ENCODE measurements at places on chromosomes 3 and 15.
A peak's percentile ranks its signal among the peaks of the same experiment; 100 is the strongest.

DNA sequence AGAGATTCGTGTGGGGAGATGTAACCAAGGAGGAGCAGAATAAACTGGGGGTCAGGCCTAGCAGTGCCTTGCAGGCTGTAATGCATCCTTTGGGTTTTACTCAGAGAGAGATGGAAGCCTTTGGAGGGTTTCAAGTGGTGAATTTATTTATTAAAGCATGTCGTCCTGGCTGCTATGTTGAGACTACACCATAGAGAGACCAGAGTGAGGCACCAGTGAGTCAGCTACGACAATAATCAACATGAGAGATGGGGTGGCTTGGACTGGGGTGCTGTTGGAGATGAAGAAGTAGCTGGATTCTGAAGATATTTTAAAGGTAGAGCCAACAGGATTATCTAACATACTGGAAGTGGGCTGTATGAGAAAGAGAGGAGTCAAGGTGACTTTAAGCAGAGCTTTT, 335.3 kb upstream of the ARHGEF26 start:
- DNase-seq, result no peak

DNA sequence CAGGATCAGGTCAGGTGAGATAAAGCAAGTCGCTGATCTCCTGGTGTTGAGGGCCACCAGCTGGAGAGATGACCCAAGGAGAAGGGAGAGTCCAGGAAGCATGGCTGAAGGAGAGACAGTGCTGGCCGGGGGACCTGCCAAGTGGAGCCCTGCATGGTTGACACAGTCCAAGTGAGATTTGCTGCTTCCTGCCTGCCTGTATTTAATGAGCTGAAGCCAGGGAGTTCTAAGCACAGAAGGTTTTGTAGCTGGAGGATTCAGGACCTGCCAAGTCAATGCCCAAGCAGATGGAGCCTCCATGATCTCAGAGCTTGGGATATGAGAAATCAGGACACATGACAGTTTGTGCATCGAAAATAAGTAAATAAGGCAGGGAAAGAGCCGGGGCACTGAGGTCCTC, 125.6 kb downstream of the SRGAP3 start:
- no peak for DNase-seq

DNA sequence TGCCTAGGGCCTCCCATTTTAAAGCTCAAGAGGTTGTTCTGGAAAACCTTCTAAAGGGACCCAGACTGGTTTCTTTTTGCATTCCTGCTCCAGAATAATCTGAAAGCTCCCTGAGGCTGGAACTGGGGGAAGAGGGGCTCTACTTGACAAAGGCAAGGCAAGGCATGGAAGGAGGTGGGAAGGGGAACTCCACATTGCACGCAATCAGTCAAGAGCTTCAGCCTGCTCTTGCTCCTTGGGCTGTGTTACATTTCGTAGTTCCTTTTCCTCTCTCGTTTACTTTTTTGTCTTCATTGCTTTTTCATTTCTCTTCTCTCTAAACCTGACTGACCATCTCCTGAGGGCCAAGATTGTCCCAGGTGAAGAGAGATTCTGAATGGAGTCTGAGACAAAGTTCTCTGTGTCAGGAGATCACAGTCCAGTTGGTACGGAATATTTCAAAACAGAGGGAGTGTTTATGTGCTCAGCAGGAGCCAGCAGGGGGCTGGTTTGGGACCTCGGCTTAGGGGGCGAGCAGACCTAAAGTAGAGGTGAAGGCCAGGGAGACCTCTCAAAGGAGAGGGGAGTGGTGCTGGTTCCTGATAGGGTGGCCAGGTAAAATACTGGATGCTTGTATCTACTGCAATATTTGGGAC, 6.0 kb upstream of the KCTD6 start:
- no peak for DNase-seq

GRCh38 chr3:88000853-88001252, 58.0 kb downstream of the CGGBP1 start:
- DNase-seq, result no peak

GRCh38 chr3:168141405-168141998, 45.8 kb upstream of the GOLIM4 start:
- no peak for DNase-seq

DNA sequence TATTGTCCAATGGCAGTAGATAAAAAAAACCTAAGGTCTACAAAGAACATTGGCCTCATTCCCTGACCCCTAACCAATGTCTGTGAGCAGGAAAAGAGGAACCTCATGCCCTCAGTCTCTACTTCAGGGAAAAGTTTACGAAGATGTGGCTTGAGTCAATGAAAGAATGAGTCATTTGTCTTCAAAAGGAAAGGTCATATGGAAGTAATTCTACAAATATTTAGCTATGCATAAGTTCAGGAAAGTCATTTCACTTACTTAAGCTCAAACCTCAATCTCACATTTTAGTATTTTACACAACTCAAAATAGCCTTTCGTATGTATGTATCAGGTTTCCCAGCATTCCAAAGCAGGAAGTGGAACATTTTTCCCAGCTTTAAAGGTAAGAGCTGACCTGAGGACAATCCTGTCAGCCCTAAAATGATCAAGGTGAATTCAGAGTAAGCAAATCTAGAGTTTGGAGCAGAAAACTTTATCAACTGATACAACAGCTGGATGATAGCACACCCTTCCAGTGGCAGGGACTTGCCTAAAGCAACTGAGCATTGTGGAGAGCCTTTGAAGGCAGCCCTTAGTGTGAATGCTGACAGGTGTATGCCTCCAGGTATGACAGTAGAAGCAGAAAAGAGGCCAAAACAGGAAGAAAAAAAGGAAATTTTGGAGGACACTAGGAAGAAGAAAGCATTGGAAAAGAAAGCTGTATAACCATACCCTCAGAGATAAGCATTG, 53.9 kb upstream of the ACKR4 start:
- peak; percentile 91 for DNase-seq

- no peak for DNase-seq
Observed at GRCh38 chr15:99279290-99279689, 28.0 kb downstream of the LRRC28 start.

GRCh38 chr3:72176537-72177041, 391.6 kb upstream of the PROK2 start:
- DNase-seq, result no peak

DNA sequence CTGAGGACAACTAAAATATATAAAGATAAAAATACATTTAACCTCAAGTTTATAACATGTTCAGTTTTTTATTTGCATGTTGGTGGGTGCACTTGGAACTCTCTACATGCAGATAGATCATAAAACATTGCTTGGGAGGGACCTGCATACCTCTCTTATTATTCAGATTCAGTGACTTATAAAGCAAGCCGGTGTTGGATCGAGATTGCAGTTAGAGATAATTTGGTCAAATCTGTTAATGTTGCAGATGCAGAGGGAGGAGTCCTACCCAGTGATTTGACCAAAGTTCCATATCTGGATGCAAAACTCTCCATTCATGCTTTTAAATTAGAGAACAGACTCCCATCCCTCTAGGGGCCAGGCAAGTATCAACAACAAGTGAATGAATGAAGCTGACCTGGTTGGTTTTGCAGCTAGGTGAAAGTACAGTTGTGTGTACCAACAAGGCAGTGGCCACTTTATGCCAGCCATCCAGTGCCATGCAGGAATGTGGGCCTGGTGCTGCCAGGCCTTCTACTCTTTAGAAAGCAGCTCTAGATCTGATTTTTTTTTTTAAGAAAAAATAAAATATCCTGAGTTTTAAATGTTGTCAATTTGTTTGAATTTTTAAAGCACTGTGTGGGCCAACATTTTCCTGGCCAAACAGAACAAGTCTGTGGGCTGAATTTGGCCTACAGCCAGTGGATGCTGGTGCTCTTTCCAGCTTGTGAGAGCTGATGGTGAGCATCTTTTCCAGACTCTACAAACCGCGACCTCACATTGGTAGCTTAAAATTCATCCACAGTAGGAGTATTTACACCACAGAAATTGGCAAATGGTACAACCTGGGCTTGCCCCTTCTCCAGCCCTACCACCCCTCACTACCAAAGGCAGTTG, 12.3 kb downstream of the CDIN1 start:
- DNase-seq, result no peak

DNA sequence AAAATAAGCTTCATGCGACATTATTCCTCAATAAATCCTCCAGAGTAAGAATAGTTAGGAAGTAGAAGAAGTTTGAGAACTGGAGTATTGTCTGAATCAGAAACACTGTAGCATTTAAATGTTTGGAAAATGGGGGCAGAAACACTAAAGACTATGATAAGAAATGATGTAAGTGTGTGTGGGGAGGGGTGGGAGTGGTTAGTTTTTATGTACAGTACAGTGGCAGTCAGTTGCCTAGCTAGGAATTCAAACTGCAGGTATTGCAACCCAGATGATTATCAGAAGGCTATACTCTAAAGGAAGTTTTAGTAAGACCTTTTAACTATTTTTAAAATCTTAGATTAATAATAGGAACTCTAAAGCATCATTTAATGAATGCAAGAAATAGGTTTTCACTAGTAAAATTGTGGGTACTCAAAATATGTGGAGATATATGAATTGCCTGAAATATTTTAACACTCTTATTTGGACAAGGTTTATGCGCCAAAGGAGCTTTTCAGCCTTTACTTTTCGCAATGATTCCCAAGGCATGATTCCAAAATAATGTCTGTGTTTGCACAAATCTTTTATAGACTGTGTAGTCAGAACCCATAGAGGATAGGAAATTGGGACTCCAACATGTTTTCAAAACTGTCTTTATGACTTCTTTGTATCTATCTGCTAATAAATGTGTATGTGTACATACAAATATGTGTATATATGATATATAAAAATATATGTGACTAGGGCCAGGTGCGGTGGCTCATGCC, 8.0 kb upstream of the CCDC50 start:
- no peak for DNase-seq

DNA sequence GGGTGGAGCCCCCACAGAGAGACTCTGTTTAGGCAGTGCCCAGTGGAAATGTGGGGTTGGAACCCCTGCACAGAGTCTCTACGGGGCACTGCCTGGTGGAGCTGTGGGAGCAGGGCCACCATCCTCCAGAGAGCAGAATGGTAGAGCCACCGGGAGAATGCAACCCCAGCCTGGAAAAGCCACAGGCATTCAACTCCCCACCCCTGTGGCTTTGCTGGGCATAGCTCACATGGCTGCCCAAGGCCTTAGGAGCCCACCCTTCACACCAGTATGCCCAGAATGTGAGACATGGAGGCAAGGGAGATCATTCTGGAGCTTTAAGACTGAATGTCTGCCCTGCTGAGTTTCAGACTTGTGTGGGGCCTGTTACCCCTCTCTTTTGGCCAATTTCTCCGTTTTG, 19.0 kb upstream of the CHCHD6 start:
- no peak for DNase-seq

DNA sequence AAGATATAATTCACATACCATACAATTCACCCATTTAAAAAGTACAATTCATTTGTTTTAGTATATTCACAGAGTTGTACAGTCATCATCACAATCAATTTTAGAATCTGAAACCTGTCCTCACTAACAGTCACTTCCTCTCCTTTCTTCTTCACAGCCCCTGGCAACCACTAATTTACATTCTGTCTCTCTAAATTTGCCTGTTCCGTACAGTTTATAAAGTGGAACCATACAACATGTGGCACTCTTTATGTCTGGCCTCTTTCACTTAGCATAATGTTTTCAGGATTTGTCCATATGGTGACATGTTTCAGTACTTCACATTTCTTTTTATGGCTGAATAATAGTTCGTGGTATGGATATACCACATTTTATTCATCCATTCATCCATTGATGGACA, 22.7 kb downstream of the ERICH6 start:
- DNase-seq, result no peak

- no peak for DNase-seq
Observed at GRCh38 chr15:63948971-63949370, 97.3 kb downstream of the DAPK2 start.

DNA sequence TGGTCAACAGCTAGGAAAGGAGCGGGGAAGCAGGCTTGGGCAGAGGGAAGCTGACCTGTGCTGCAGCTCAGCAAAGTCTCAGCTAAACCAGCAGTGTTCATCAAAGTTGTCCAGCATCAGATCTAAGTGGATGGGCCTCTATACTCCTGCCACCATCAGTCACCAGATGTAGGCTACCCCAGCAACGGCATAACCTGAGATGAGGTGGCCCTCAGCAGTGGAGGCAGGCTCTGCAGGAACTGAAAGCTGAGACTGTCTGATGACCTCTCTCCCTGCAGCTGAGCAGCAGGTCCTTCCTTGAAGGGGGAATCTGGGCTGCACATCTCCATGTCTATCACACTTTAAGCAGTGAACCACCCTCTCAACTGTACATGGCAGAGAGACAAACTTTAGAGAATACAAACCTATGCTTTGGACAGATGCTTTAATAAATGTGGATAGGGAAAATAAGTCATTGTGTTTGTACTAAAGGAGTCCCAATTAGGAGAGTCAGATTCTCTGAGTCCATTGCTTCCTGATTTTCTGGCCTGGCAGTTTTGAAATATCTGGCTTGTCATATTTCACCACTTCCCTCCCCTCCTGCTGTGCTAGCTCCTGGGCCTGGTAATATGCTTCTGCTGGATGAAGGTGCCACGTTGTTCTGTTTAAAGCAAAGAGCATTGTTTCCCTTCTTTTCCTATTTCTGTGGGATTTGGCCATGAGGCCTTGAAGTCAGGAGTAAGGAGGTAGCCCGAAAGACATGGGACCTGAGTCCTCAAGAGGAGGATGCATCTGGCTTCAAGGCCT, 11.1 kb upstream of the PSTPIP1 start:
- DNase-seq, result no peak

GRCh38 chr3:30894521-30895251, at the start of gene GADL1:
TSS of gene GADL1 (minus strand) at chr3:30894661. CDS start at chr3:30894614, 47 bp downstream.
- DNase-seq, result no peak

DNA sequence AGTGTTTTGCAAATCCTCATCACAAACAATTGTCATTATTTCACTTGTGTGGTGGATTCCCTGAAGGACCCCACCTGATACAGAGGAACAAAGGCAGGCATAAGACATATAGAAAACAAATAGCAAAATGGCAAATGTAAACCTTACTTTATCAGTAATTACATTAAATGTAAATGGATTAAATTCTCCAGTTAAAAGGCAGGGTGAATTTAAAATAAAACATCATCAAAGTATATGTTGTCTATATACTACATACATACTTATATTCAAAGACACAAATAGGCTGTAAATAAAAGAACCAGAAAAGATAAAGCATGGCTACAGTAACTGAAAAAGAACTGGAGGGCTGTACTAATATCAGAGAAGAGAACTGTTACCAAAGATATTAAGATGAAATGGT, 117.3 kb downstream of the RFX7 start:
- DNase-seq, result no peak

DNA sequence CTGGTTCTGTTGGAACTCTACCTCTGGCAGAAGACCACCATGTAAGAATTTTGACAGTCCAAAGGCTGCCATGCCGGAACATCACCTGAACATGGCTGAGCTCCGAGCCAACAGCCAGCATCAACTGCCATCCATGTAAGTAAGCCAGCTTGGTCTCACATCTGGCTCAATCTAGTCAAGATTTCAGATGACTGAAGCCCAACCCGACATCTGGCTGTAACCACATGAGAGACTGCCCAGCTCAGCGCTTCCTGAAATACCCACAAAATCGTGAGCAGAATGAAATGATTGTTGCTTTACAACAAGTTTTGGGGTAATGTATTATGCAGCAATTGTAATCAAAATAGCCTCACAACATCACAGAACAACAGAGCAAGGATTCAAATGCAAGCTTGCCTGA, 32.9 kb downstream of the GHSR start:
- DNase-seq, result no peak

GRCh38 chr15:39695793-39696192, 86.8 kb downstream of the FSIP1 start:
- no peak for DNase-seq
